NCI-H1417 treated with DMSO at 0.1 percent for 48 hours (cell line): ENCODE measurements at places on chromosomes 2 and 18.

DNA sequence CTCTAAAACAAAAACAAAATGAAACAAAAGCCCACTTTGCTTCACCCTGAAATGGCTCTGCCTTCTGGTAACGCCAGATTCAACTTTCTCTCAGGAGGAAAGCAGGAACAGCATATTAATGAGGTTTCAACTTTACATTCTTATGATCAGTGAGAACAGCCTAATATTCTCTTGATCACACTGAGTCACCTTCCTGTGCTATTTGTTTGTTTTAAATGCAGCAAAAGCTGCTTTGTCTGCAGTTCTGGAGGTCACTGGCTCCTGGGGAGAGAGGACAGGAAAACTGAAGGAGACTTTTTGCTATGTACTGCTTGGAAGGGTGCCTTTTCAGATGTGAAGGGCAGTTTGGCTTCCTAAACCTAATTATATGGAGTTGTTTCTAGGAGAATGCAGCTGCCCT lies 48.1 kb downstream of the MAIP1 start:
- DNase-seq = no peak

- no peak for DNase-seq
Measured at GRCh38 chr2:230915319-230915718, 9.7 kb downstream of the GPR55 start.

GRCh38 chr18:77098538-77099174 lies 33.9 kb downstream of the MBP start:
- no peak for DNase-seq

GRCh38 chr2:201276511-201276910 lies 16.2 kb downstream of the CASP8 start:
- DNase-seq = no peak

GRCh38 chr2:79087785-79088364 lies at the start of gene REG1B:
Gene REG1B (minus strand): TSS chr2:79087993. CDS start chr2:79087612, 381 bp downstream.
- no peak for DNase-seq

DNA sequence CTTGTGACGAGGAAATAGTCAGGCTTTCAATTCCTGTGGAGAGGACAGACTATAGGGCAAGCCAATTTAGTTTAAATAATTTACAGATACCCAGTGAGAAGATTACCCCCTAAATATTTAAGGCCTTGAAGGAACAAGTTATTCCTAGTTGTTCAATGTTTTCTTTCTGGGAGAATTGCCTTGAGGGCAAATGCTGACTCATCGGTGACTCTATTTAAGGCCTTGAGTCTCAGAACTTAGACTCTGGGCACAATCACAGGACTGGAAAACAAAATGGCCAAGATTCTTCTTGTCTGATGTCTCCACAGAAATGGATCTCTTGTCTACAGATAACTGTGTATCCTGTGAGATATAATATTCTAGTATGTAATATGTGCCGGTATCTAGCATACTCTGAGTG lies 467.1 kb downstream of the SUCLG1 start:
- no peak for DNase-seq

GRCh38 chr2:189086710-189087109 lies 92.9 kb downstream of the COL5A2 start:
- DNase-seq = no peak

GRCh38 chr18:80188643-80189530 lies 58.4 kb downstream of the PARD6G start:
- no peak for DNase-seq
